ENCODE measurements at places on chromosomes 16 and 17. TPM values are rescaled to one million over a fixed set of nuclear protein-coding genes. Genes with fewer than 3 reads are reported as not detected.

The CCL1 gene
- not detected for total RNA-seq

The CCL16 gene
- total RNA-seq: not detected

The IL21R gene
- 0.50 TPM for total RNA-seq

The CCL14 gene
- total RNA-seq: 11.2 TPM

The HSF5 gene
- total RNA-seq: 0.13 TPM

The SLC46A1 gene
- 4.6 TPM for total RNA-seq

The TMEM235 gene
- total RNA-seq: not detected

The FOXL1 gene
- 0.71 TPM for total RNA-seq

The KRT27 gene
- total RNA-seq: not detected

The KLHL36 gene
- total RNA-seq: 52.3 TPM

The SLC35G3 gene
- not detected for total RNA-seq

The SMIM36 gene
- not detected for total RNA-seq

The RBL2 gene
- total RNA-seq: 72.8 TPM

The KCNJ18 gene
- total RNA-seq: not detected

The RCVRN gene
- 0.52 TPM for total RNA-seq

The MLST8 gene
- 62.8 TPM for total RNA-seq

The PMP22 gene
- 228 TPM for total RNA-seq

The CACNG1 gene
- not detected for total RNA-seq

The TBX6 gene
- total RNA-seq: 0.50 TPM

The TBC1D3K gene
- not detected for total RNA-seq

The DNAH9 gene
- total RNA-seq: 0.92 TPM

The EIF4A3 gene
- total RNA-seq: 31.0 TPM

Measured in esophagus muscularis mucosa (tissue), 4 donors.